Mammary epithelial cell (primary cell): ENCODE measurements at places on chromosomes 11 and 22. TPM values are rescaled to one million over a fixed set of nuclear protein-coding genes. Genes with fewer than 3 reads are reported as not detected.
A peak's percentile ranks its signal among the peaks of the same experiment; 100 is the strongest.

- DNase-seq: no peak
Observed at GRCh38 chr22:23207729-23208393, 27.6 kb downstream of the BCR start.

DNA sequence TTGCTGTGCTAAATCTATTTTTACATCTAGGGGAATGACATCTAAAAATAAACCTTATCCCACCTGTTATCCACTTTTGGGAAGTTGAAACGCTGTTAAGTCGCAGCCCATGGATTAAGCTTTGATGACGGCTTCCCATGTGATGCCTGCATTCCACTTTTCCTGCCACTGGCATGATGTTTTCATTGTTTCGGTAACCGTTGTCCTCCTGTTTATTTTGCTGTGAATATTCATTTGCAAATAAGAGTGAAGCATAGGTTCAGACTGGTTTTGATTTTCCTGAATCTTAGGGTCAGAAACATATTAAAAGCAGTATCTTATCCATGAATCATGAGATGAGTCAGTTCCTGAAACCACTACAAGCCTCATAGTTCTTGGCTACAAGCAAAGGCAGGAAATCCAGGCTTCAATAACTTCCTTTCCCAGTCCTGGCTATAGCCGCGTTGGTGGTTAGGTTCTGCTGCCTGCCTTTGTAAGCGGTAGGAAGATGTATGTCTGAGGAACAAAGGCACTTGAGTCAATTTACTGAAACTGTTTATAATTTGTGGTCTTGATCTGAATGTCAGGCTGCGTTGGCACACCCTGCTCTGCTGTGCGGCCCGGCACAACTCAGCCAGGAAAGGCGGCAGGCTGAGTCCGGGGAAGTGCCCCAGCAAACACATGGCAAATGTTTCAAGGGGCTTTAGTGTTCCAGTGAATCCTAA is 19.4 kb downstream of the TEAD1 start:
- DNase-seq: peak; percentile 99

DNA sequence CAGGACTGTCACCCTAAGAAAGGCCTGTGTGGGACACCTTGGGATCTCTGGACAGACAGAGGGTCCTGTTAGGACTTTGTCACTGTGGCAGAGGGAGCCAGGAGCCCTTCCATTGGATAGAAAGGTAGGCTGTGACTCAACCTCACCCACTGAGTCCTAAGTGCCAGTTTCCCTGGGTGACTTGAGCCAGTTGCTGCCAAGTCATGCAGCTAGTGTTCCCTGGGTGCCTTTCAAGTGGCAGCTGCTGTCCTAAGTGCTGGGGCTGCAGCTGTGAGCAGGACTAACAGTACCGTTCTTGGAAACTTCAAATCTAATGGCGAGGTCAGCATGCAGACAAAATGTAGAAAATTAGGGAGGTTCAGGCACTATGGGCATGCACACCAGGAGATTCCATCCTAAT is 393.7 kb downstream of the TMEM135 start:
- no peak for DNase-seq

GRCh38 chr22:50490531-50491308 is 4.1 kb downstream of the MIOX start:
- no peak for DNase-seq

DNA sequence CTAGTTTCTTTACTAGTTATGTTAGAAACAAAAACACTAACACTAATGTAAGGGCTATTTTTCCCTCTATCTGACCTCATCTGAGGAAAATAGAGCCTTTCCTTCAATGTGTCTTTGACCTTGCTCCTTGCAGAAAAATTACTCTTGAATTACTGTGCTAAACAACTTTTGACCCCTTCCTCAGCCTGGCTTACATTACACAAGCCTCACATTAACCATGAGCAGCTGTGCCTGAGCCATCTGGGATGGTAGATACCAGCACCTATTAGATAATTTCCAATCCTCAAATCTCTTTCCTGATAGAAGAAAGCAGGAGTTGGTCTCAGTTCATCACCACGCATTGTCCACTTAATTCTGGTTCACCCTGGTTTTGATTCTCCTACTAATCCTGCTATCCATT is 134.4 kb upstream of the NCAM1 start:
- DNase-seq: no peak

DNA sequence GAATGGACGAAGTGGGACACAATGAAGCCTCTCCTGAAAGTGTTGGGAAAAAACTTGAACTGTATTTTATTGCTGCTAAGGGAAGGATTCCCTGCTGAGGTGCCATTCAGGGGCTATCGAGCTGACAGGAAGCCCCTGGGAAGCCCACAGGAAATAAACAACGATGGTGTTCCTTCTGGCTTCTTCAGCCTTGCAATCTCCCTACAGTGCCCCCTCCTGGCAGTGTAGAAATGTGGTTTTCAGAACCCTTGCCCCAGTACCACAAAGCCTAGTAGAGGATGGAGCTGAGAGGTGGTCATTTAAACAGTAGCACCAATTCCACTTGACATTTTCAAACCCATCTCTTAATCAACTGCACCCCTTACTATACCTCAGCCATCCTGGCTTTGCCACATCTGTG is 676.7 kb upstream of the ARHGAP42 start:
- DNase-seq: no peak

DNA sequence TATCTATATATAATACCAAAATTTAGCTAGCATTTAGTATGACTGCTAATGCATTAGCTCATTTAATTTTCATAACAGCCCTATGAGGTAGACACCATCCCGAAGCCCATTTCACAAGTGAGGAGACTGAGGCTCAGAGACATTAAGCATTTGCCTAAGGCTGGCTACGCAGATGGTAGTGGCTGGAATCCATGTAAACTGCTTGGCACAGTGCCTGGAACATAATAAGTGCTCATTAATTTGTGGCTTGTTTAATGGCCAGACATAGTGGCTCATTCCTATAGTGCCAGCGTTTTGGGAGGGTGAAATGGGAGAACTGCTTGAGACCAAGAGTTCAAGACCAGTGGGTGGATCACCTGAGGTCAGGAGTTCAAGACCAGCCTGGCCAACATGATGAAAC is 17.8 kb upstream of the TP53I11 start:
- no peak for DNase-seq

TRPM5 gene
- not detected in 2 replicates for total RNA-seq
